ENCODE measurements at places on chromosomes 3 and 15.
A peak's percentile ranks its signal among the peaks of the same experiment; 100 is the strongest.

- no peak for DNase-seq
Observed at GRCh38 chr3:64329037-64329436, 103.8 kb upstream of the PRICKLE2 start.

GRCh38 chr3:148023994-148024393, 614.8 kb downstream of the ZIC1 start:
- no peak for DNase-seq

DNA sequence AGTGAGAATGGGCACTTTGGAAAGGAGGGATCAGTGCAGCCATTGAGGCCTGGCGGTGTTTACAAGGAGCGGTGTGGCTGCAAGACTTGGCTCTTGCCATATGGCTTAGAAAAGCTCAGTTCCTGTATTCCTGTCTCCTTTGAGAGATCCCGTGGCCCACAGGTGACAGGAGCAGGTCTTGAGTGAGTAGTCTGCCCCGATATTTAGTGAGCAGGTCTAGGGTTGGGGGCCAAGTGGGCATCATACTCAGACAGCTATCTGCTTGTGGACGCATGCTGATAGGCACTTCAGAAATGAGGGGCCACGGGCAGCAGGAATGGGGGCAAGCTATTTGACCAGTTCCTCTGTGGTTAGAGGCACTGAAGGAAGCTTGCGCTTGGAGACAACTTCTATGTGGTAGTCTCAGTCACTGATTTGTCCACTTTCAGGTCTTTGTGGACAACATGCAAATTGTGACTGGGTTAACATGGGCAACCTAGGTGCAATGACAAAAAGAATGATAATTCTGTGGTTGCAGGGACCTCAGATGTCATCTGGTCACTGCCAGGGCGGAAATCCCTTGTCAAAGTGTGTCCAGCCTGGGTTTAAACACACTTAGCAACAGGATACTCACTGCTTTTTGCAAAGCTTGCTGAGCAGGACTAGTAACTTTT, 1.1 kb downstream of the TMED3 start:
- DNase-seq = no peak

- peak; percentile 14 for DNase-seq
Observed at GRCh38 chr3:10561946-10562560, 56.7 kb upstream of the ATP2B2 start.

- DNase-seq = no peak
Observed at GRCh38 chr3:153442386-153442785, 280.4 kb downstream of the RAP2B start.

DNA sequence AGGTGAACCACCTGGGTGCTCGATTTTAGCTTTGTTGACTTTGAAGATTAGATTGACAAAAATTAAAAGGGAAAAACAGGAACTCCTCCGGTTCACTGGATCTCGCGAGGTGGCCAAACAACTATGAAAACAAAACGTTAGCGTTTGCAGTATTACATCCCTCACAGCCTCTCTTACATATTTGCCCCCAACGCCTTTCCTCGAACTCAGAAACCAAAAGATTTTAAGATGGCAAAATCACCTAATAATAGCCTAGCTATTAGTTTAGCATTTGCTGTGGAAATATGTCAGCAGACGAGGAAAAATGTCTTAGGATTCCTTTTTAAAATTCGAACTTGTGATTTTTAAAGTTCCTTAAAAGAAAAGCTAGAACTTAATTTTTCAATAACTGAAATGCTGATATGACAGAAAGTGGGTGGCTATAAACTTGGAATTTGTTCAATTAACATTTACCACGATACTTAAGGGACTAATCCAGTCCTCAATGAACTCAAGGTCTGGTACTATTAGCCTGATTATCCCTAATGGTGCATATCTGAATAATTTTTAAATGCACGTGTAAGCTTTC, 491 bp upstream of the SENP7 start:
- no peak for DNase-seq

- DNase-seq = no peak
Observed at GRCh38 chr3:130582457-130583153, 65.6 kb downstream of the COL6A6 start.

GRCh38 chr3:72487078-72487765, 361.0 kb downstream of the SHQ1 start:
- peak; percentile 61 for DNase-seq

GRCh38 chr15:40163657-40164416, 3.0 kb downstream of the BUB1B start:
- DNase-seq = no peak

DNA sequence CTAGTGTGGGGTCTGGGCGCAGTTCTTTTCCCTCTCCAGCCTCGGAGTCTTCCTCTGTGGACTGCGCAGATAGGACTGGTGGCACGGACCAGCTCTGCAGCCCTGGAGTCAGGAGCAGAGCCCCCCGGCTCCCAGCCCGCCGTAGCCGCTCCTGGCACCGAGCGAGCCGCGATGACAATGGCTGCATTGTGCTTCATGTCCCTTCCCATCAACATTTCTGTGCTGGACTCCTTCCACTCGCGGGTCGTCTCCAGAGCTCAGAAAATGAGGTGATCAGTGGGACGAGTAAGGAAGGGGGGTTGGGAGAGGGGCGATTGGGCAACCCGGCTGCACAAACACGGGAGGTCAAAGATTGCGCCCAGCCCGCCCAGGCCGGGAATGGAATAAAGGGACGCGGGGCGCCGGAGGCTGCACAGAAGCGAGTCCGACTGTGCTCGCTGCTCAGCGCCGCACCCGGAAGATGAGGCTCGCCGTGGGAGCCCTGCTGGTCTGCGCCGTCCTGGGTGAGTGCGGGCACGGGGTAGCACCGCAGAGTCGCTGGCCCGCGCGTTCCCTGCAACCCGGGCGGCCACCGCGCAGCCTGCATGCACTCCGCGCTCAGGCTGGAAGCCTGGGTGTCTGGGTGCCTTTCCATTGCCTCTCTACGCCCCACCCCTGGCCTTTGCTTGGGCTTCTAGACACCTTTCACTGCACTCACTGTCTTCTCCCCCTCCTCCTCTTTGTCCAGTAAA, at the start of gene TF:
Gene TF (plus strand): TSS at position 413 of the 731 bp plus-strand sequence. CDS start 48 bp downstream, at position 461.
- DNase-seq = no peak

DNA sequence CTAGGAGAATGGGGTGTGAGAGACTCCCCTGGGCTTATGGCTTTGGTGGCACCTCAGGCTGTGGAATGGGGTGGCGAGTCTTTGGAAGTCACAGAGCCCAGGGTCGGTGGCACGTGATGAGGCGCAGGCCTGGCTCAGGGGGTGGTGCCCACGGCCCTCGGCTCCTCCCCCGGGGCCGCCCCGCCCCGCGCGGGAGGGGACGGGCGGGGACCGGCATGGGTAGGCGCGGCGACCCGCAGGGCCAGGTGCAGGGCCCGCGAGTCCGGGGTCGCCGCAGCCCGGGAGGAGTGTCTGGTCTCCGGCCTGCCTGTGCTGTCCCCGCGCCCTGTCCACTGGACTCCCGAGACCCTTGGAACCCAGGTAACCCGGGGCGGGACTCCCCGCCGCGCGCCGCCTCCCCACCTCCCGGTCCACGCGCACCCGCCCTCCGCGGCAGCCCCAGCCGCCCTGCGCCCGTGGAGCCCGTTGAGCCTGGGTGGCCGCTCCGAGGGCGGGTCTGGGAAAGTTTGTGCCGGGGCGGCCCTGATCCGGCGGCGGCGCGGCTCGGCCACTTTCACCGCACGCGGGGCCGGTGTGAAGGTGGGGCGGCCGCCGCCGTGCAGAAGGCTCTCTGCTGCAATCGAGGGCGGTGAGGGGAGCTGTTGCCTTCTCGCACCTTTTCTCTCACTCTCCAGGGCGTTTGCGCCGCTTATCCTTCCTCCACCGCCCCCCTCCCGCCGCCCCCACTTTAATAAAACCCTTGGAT, at the start of gene PAQR5:
Gene PAQR5 (plus strand): TSS at position 216 of the 745 bp plus-strand sequence. CDS start 61,169 bp downstream, outside the sequence.
- no peak for DNase-seq

DNA sequence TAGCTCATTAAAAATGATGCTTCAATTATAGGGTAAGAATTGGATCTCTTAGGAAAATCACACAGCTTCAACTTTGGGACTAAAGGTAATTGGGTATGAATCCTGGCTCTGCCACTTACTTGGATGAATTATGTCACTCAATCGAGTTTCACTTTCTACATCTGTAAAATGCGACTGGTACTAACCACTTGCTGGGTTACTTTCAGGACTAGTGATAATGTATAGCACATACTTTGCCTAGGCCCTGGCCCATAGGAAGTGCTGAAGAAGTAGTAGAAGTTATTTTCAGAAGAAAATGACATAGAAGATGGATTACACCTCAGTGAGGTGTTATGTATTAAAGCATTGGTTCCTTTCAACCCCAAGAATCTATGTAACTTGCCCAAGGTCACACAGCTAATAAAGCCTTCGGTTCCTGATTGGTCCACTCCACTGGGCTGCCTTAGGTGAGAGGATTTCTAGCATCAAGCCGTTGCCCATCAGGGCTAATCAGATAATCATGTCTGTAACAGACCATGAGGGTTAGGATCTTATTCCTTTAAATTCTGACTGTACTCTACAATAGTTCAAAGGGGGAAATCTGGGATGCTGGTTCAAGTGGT, 29.4 kb upstream of the AP4E1 start:
- DNase-seq = peak; percentile 65

GRCh38 chr3:172647080-172647479, 63.8 kb downstream of the NCEH1 start:
- no peak for DNase-seq

DNA sequence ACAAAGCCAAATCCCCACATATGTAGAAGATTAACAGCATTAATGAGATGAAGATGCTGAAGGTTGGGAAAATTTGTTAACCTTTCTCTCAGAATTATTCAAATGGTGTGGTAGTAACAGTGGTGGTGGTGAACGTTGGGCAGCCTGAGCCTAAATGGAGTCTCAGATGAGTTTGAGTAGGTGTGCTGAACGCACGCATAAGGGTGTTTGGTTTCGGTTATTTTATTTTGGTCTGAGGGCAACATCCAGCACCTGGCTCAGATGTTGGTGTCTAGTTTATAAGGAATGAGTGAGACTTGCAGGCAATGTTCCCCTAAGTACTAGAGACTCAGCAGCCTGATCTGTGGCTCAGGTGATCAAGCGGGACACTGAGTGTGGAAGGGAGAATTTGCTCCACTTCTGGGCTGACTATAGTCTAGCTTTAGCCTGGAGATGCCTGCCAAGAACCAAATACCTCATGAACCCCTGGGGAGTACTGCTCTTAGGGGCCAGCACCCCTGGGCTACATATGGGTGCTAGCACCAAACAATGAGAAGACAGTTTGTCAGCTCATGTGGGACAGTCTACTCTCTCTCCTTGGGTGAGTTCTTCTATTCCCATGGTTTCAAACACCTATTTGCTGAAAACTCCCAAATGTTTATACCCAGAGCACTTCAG, 39.5 kb upstream of the ATP2C1 start:
- DNase-seq = no peak

GRCh38 chr3:171256445-171257250, 203.6 kb downstream of the TNIK start:
- no peak for DNase-seq

DNA sequence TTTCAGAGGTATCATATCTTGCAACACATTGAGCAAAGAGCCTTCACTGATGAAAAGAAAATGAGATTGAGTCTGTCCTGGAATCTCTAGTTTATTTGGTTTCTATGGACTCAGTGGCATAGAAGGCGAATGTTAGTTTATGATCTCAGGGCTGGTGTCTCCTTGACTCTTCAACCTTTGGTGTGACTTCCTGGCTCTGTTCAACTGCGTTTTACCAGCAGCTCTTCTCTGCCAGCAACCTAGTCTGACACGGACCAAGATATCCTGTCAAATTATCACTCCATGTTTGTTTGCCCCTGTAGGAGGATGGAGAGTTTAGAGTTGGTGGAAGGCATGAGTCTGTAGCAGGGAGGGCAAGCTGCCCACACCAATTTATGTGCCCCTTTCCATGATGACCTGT, 82.9 kb upstream of the TBC1D5 start:
- DNase-seq = no peak

DNA sequence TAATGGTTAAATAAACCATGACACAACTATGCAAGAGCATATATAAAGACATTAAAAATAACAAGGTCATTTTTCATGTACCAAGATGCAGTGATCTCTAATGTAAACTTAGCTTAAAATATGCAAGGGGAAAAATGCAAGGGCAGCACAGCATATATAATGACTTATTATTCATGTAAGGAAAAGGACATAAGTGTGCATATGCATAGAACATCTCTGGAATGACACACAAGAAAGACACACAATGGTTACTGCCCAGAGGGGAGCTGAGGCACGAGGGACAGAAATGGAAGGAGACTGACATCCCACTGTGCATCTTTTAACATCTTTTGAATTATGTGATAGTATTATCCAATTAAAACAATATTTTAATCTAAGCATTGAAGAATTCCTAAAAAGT, 79.0 kb downstream of the FHIT start:
- DNase-seq = no peak

- DNase-seq = peak; percentile 88
Observed at GRCh38 chr3:194687638-194688199, 2.0 kb downstream of the FAM43A start.

- no peak for DNase-seq
Observed at GRCh38 chr3:13194285-13195209, 121.3 kb upstream of the IQSEC1 start.

GRCh38 chr3:103712320-103713008, 1277.6 kb downstream of the ZPLD1 start:
- no peak for DNase-seq

- no peak for DNase-seq
Observed at GRCh38 chr15:40716165-40716564, 21.2 kb downstream of the RAD51 start.

- DNase-seq = no peak
Observed at GRCh38 chr15:44385344-44385942, 42.0 kb upstream of the CTDSPL2 start.

DNA sequence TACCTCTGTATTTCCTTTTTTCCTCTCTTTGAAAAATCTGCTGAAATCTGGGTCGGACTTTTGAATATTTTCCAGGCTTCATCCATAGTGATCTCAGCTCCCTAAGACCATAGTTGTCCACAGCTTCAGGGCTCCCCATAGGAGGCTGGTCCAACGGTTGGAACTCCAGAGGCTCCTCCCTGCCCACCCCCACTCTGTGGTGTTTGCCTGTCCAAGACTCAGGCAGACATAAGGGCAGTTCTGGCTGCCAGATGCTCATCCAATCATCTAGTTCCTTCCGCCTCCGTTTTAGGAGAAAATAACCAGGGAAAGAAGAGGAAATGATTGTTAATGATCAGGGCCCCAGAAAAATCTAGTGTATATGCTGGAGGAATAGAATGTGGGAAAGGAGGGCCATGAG, 27.9 kb upstream of the PRTG start:
- no peak for DNase-seq

- DNase-seq = no peak
Observed at GRCh38 chr15:83716605-83717004, 62.7 kb downstream of the ADAMTSL3 start.
